Smooth muscle cell of the umbilical artery (primary cell): ENCODE measurements at places on chromosomes 7 and 10. TPM values are rescaled to one million over a fixed set of nuclear protein-coding genes. Genes with fewer than 3 reads are reported as not detected.

PALD1 gene
- total RNA-seq, result 0.14 TPM in 1 of 2 replicates, not detected in the other

PSMA2 gene
- total RNA-seq, result 52.0 and 88.5 TPM in 2 replicates

TBC1D12 gene
- 11.0 and 12.4 TPM in 2 replicates for total RNA-seq

BUB3 gene
- 89.4 and 157 TPM in 2 replicates for total RNA-seq

PIK3AP1 gene
- 0.88 and 0.89 TPM in 2 replicates for total RNA-seq

TEX47 gene
- not detected in 2 replicates for total RNA-seq

MYL10 gene
- total RNA-seq, result not detected in 2 replicates

WDR86 gene
- 8.6 TPM in 1 of 2 replicates, not detected in the other for total RNA-seq

ITPRID1 gene
- total RNA-seq, result not detected in 2 replicates

ZNF485 gene
- 2.1 and 3.9 TPM in 2 replicates for total RNA-seq

ATRNL1 gene
- total RNA-seq, result 0.97 and 2.7 TPM in 2 replicates

TAC1 gene
- total RNA-seq, result not detected in 2 replicates

GLUD1 gene
- 161 and 209 TPM in 2 replicates for total RNA-seq

SYT15 gene
- total RNA-seq, result 0.05 and 0.59 TPM in 2 replicates

GRID1 gene
- total RNA-seq, result 0.09 and 0.30 TPM in 2 replicates

DLX6 gene
- not detected in 2 replicates for total RNA-seq

GDF2 gene
- not detected in 2 replicates for total RNA-seq

PTER gene
- 7.7 and 8.9 TPM in 2 replicates for total RNA-seq

AKR1C1 gene
- 6.8 and 8.3 TPM in 2 replicates for total RNA-seq

CLRN3 gene
- not detected in 2 replicates for total RNA-seq

CUBN gene
- total RNA-seq, result 0.89 and 4.8 TPM in 2 replicates

TMEM184A gene
- 0.23 TPM in 1 of 2 replicates, not detected in the other for total RNA-seq

TSPAN33 gene
- 0.09 and 1.2 TPM in 2 replicates for total RNA-seq

SYPL1 gene
- total RNA-seq, result 41.3 and 63.5 TPM in 2 replicates

UCN3 gene
- not detected in 2 replicates for total RNA-seq

SPDYE18 gene
- 0.14 TPM in 1 of 2 replicates, not detected in the other for total RNA-seq

MINDY4 gene
- 3.9 and 5.4 TPM in 2 replicates for total RNA-seq

MMP21 gene
- under 0.01 TPM in 1 of 2 replicates, not detected in the other for total RNA-seq

MNX1 gene
- not detected in 2 replicates for total RNA-seq

SLC26A5 gene
- not detected in 2 replicates for total RNA-seq

SLC26A3 gene
- total RNA-seq, result not detected in 2 replicates

TAS2R41 gene
- 0.14 TPM in 1 of 2 replicates, not detected in the other for total RNA-seq

WIPF3 gene
- not detected in 2 replicates for total RNA-seq

CFAP69 gene
- 5.0 and 5.3 TPM in 2 replicates for total RNA-seq
